ENCODE measurements at places on chromosomes 6 and 20.

GRCh38 chr6:26520237-26520849 lies 17.8 kb upstream of the HMGN4 start:
- no peak for DNase-seq

GRCh38 chr6:28589957-28590349 lies 64.3 kb downstream of the GPX5 start:
- no peak for DNase-seq

DNA sequence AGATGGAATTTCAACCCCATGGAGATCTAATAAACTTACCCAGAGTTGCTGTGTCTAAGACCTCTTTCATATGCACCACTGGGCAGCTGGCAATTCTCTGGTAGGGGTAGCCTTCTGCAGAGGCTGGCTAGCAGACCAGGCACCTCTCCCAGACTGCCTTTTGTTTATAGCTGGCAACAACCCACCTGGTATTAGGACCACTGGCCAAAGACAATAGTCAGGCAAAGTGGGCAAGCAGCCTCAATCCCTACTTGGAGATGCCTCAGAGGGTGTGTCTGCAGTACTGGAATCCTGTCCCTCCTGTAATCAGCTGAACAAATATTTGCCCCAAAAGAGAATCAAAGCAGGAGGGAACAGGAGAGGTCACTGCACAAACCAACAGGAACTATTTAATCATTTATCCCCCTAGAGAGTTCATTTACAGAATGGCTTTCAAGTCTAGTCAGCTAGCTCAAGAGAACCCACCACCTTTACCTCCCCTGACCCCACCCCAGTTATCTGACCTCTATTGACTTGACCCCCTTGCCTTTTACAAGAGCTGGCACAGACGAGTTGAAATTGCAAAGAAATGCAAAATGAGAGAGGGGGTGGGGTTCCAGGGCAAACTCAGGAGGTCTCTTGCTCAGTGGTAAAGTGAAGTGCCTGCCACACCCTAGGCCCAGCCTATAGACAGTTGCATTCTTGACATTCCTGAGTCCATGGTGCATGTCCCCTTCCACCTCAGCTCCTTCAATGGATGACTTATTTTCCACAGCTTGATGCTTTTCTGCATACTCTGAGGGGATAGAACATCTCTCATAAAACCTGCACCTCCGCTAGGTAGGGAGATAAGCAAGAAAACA lies 2.8 kb downstream of the BCL2L1 start:
- peak; percentile 24 for DNase-seq

GRCh38 chr20:5153612-5154542 lies 27.1 kb downstream of the CDS2 start:
- DNase-seq, result no peak

- no peak for DNase-seq
These were observed 4.0 kb downstream of the CITED2 start for GRCh38 chr6:139370283-139370998.

DNA sequence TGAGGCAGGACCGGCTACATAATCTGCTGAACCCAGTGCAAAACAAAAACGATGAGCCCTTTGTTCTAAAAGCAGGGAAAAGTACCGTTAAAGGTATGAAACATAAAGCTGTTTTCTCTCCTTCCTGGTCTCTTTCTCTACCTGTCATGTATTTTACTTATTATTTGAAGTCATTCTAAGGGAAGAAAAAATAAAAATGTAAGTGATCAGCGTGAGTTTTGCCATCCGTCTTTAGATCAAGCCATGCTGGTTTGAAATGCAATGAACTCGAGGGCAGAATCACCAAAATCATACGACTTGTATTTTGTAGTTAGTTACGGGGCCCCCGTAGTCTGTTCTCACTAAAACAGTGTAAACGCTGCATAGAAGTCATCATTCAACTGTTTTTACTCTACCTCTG lies 2.9 kb upstream of the BCAS1 start:
- DNase-seq, result no peak

- no peak for DNase-seq
These were observed 140.3 kb upstream of the SULF2 start for GRCh38 chr20:47925593-47925992.

GRCh38 chr6:108760126-108761050 lies 87.8 kb upstream of the ARMC2 start:
- no peak for DNase-seq

- DNase-seq, result no peak
These were observed 257.8 kb downstream of the BTBD3 start for GRCh38 chr20:12175538-12175937.

GRCh38 chr6:15074806-15075205 lies 171.1 kb upstream of the JARID2 start:
- no peak for DNase-seq

Data from NAMALWA (cell line).